ENCODE measurements at places on chromosomes 2 and 18.

GRCh38 chr2:150459281-150459680 lies 28.2 kb downstream of the RND3 start:
- no peak for DNase-seq

GRCh38 chr18:49859725-49860124 lies 46.4 kb upstream of the ACAA2 start:
- DNase-seq, result no peak

GRCh38 chr18:47604021-47604420 lies 326.4 kb downstream of the SMAD2 start:
- no peak for DNase-seq

DNA sequence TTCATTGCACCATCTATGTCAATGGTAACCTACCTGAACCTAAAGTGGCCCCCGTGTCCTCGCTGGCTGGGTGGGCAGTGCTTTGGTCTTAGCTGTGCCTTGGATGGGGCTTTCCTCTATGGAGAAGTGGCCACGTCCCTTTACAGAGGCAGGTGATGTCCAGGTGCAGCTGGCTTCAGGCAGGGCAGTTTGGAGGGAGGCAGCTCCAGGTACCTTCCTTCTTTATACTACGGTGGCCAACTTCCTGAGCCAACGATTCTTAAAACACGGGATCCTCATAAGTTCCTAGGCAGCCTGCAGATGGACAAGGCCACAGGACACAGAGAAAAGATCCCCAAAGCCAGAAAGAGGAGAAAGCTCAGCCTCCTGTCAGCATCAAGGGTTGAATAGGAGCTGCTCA lies 517.3 kb upstream of the HS6ST1 start:
- DNase-seq, result no peak

- DNase-seq, result no peak
Observed at GRCh38 chr2:207434899-207435465, 94.8 kb upstream of the CREB1 start.

DNA sequence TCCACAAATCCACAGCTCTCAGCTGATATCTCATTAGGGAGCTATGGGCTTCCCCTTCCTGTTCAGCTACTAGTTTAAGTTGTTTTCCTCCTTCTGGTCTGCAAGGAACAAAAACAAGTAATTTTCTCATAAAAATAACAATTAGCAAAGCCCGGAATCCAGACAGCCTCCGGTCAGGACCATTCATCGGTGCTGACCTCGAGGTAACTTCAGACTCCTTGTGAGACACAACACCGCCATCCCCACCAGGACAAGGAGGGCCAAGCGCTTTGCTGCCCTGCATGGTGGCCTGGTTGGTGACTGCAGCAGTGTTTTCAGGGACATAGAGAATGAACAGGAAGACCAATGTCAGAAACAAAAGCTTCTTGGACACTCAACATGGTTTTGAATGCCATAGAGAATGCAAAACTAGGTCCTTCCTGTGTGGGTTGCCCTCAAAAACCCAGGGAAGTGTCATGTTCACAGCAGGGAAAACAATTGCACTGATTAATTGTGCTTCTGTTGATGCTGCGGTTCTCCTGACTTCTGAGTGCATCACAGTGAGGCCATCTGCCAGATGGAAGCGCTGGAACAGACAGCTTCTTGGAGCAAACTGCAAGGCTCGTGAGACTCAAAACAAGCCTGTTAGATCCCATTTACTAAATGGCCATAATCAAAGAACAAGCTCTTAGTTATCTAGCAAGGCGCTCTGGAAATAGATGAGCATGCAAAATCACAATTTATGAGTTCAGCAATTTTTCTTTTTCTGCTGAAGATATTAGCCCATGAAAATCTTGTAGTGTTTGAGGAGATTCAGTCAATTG lies 77.1 kb downstream of the HS1BP3 start:
- DNase-seq, result no peak

DNA sequence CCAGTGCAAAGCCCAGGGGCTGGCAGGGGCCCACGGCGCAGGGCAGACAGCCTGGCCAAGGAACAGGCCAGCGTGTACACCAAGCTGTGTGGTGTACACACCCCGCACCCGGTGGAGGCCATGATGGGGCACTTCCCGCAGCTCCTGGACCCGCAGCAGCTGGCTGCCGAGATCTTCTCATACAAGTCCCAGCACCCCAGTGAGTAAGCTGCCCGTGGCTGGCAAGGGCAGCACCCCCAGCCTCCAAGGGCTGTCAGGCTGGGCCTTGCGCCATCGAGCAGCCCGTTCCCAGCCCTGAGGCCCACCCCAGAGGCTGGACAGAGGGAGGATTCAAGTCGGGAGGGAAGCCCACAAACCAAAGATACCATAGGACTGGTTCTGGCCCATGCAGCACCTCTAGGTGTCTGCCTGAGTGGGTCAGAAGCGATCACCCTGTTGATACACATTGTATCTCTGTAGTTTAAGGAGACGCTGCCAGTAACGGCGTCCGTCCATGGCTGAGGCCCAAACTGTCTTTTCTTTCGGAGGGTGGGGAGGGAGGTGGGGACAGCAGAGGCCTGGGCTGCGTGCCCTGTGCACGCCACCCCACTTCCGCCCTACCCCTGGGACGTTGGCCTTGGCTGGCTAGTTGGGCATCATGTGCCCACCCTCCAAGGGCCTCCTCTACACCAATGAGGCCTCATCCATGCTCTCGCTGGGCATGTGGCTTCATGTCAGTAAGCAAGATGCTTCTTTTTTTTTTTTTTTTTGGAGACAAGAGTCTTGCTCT lies 16.8 kb upstream of the MTERF4 start:
- no peak for DNase-seq

GRCh38 chr2:191082321-191082720 lies 68.3 kb upstream of the STAT1 start:
- DNase-seq, result no peak

DNA sequence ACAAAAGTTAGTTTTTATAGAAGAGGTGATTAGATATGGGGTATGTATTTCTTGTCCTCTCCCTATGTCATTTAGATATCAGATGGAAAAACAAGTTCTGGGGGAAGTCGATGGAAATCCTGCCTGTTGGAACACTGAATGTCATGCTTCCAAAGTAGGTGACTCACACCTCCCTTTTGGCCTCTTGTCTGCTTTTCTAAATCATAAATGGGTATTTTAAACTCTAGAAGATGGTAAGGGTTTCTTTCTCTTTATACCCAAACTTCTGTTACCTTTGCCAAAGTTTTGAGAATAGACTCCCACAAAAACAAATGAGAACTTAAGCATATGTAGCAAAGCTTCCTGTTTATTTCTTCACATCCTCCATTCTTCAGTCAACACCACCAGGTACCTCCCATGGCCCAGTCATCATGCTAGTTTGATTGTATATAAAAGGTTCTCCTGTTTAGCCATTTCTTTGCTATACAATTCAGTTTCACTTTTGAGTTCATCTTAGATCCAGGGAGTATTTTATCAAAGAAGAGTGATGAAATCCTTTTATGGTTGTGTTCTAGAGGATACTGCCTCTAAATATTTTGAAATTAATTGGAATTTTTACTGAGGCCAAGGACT lies 63.9 kb downstream of the PRKRA start:
- no peak for DNase-seq

DNA sequence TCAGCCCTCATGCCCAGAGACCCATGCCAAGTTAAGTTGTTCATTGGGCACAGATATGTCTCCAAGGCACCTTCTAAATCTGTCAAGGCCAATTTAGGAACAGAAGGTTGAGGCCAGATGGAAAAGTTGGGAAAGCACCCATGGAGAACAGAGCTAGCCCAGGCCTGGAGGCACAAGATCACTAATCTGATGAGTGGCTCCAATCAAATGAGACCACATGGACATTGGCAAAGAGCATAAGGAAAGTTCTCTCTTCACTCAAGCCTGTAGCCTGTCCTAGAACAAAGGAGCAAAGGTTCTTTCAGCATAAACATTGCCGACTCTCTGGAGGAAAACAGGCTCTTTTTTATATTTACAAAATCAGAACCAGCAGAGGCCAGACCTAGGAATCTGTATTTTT lies 154.8 kb downstream of the RNF152 start:
- DNase-seq, result no peak

DNA sequence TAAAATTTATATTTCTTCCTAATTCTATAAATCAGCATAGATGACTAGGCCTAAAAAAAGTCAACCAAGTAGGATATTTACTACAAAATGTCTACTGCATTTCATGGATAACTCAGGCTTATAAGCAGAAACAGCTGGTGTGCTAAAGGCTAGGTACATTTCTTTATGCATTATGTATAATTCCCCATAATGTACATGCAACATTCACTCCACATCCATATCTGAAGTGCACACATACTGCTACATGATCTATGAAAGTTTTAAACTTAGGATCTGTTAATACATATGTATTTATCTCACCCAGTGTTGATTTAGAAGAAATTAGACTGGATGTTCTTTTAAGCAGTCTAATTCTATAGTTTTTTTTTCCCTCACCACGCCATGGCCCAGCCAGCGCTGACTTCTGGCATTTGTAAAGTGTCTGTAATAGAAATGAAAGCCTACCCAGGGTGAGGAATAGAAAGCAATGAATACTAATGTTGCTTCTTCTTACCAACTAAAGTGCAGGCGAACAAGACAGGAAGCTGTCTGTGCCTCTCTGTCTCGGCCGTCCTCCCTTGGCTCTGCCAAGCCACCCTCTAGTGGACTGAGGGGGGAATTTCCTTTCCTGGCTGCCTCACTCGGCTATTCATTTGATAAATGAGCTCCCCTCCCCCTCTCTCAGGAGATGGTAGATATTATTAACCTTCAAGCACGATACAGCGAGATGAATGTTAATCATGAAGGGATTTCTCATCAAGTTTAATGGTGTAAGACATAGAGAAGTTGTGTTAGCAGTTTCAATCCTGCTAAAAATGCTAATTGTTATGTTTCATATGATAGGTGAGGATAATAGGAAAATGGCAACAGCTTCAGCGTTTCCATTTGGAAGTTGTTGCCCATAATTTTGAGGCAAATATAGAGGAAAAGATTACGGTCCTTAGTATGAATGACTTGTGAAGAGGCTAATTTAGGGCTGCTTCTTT lies 384.5 kb downstream of the MTX2 start:
- DNase-seq, result no peak

DNA sequence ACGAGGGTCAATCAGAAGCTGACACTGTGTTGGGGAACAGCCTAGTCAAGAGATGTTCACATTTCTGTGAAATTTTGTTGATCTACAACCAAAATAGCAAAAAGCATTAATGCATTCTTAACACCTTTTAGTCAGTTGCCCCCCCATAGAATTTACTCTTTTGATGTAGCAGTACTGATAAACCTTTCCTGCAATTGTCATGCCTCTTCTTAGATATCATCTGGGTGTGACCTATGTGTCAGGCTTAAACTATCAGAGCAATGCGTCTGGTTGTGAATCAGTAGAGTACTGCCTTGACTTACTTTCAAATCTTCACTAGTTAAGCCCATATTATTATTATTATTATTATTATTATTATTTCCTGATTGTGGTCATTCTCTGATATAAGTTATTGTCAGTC lies 61.9 kb downstream of the GREB1L start:
- DNase-seq, result no peak

DNA sequence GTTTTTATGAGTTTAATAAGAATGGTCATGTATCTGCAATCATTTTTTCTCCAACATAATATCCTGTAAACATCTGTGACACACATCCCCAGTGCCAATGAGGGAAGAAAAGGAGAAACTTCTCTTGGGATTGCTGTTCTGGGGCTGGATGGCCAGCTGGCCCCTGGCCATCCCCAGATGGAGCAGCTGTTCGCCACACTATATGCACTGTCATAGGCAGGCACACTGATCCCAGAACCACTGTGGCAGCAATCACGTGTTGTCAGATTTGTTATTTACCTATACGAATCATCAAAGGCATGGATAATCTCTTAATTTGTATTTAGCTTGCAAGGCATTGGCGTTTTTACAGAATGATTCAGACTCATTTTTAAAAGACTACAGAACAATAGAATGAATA lies 167.6 kb upstream of the ACAA2 start:
- no peak for DNase-seq

DNA sequence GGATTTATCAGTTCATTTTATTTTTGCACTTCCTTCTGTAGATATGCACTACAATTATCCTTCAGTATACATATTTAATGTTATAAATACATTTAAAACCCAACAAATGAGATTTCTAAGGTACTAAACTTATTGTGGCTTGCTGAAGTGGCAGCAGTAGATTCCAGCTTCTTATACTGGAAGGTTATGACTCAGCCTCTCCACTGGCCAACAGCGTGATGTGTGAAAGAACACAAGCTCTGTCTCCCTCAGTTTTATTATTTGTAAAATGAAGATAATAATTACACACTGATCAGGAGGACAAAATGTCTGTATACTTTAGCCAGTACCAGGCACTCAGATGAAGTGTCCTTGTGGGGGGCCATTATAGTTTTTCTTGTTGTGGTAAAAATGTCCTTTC lies 1147.1 kb downstream of the CNTNAP5 start:
- no peak for DNase-seq

DNA sequence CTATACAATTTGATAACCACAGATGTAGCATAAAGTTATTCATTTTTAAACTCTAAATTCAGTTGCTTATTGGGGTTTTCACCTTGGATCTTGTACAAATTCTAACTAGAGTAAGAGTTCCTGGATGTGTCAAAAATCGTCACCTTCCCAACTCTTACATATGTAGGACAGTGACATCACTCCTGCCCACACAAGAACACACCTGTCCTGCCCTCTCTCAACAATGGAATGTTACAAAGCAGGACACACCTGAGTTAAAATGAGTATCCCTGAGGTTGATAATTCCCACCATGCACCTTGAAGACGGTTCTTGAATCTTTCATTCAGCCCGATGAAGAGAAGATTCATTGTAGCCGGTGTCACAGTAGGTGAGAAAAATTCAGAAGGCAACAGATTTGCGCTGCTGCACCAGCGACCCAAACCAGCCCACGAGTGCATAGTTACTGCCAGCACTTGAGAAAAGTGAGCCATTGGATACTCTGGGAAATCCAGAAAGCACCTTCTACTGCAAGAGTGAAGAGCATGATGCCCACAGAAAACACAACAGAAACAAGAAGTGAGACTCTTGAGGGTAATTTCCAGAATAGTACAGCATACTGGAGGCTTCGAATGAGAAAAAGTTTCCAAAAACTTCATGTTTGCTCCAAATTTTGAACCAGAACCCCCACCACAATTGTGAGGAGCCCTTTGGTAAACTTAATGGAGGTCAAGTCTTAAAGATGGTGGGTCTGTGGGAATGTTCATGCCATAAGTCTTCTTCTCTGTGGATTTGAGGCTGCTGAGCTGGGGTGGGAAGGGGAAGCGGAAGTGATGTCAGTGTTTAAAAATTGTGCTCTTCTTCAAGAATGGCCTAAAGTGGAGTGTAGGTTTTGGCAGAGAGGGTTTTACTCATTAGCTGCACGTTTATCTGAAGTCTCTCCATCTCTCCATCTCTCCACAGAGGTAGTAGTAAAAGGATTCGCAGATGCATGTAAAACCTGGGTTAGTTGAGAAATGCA lies 34.7 kb upstream of the ADAM23 start:
- DNase-seq, result no peak

GRCh38 chr2:235268535-235268934 lies 225.3 kb upstream of the AGAP1 start:
- no peak for DNase-seq

- DNase-seq, result no peak
Observed at GRCh38 chr2:81077396-81077795, 772.8 kb upstream of the LRRTM1 start.

- DNase-seq, result no peak
Observed at GRCh38 chr2:104848526-104848925, 5.4 kb upstream of the POU3F3 start.
